ENCODE measurements at places on chromosomes 12 and 14.

DNA sequence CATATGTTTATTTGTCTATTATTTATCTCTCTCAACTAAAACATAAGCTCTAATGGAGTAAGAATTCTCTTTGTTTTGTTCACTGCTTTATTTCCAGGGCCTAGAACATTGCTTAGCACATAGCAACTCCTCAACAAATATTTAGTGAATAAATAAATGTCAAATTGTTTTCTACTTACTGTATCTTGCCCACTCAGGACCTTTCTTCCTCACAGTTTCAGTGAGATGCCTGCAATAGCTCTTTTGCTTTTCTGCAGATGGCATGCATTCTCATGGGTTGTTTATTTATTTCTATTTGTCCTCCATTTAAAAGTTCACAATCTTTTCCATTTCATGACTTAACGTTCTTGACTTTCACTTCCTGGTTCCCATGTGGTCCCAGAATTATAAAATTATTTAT lies 94.9 kb upstream of the TTC7B start:
- DNase-seq = no peak

DNA sequence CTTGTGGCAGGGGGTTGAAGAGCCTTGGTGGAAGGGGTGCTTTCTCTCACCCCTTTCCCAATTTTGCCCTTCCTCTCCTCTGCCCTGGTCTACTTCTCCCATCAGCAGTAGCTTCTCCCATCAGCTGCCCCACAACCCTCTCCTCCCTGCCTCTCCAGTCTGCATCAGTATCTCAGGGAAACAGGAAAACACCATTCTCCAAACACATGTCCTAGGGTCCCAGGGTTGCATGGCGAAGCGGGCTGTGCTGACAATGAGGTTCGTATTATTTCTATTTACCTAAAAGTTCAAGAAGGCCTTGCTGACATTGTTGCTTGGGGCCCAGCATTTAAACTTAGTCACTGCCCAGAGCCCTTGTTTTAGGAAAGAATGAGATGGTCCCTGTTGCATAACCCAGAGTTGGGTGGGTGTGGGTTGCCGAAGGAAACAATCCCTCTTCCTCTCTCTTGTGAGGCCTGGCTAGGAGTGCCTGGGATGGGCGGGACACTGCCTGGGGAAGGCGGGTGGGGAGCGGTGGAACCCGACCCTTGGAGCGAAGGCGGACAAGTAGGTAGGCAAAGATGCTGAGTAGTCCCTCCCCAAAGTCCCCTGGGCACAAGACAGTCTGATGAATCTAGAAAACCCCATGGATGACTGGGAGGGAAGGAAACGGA lies 1.3 kb upstream of the IGFBP6 start:
- no peak for DNase-seq

- DNase-seq = no peak
Observed at GRCh38 chr12:55037351-55037987, 17.7 kb downstream of the NEUROD4 start.

- no peak for DNase-seq
Observed at GRCh38 chr12:30701056-30701455, 5.4 kb upstream of the IPO8 start.
